ENCODE measurements at places on chromosomes 5 and 9.

GRCh38 chr9:16898464-16898863 lies 28.0 kb upstream of the BNC2 start:
- DNase-seq = no peak

- DNase-seq = no peak
These were observed 64.9 kb downstream of the CDC42SE2 start for GRCh38 chr5:131328536-131329285.

DNA sequence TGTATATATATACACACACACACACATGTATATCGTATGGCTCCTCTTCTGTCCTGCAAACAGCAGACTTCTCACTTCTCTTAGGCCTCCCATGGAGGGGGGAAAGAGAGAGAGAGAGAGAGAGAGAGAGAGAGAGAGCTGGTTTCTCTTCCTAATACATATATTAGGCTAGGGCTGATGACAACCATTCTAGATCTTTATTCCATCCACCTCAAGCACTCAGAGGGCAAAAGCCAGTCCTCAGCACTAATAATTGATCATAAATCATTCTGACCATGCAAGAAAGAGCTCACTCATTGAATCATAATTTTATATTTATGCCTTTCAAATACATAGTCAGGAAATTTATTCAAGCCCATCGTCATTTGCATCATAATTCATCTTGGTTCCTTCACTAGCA lies 47.0 kb downstream of the CFAP90 start:
- no peak for DNase-seq

DNA sequence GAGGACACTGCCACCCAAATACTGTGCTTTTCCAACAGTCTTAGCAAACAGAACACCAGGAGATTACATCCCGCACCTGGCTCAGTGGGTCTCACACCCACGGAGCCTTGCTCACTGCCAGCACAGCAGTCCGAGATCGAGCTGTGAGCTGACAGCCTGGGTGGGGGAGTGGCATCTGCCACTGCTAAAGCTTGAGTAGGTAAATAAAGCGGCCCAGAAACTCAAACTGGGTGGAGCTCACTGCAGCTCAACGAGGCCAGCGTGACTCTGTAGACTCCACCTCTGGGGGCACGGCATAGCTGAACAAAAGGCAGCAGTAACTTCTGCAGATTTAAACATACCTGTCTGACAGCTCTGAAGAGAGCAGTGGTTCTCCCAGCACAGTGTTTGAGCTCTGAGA lies 28.8 kb downstream of the EPB41L4A start:
- DNase-seq = no peak

DNA sequence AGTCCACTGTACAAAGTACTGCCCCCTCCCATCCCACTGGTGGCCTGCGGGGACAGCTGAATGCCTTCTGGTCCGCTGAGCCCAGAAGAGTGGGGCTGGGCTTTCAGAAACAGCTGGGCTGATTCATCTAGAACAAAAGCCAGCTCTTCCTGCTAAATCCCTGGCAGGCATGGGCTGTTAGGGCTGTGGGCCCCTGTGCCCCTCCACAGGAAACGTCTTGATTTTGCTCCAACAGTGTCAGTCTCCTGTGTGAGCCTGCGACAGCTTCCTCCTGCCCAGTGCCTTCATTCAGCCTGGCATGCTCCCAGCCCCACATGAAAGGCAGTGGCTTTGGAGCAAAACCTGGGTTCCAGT lies 6.9 kb upstream of the GSN start:
- no peak for DNase-seq

- DNase-seq = no peak
These were observed 60.8 kb downstream of the LMX1B start for GRCh38 chr9:126674365-126675146.

DNA sequence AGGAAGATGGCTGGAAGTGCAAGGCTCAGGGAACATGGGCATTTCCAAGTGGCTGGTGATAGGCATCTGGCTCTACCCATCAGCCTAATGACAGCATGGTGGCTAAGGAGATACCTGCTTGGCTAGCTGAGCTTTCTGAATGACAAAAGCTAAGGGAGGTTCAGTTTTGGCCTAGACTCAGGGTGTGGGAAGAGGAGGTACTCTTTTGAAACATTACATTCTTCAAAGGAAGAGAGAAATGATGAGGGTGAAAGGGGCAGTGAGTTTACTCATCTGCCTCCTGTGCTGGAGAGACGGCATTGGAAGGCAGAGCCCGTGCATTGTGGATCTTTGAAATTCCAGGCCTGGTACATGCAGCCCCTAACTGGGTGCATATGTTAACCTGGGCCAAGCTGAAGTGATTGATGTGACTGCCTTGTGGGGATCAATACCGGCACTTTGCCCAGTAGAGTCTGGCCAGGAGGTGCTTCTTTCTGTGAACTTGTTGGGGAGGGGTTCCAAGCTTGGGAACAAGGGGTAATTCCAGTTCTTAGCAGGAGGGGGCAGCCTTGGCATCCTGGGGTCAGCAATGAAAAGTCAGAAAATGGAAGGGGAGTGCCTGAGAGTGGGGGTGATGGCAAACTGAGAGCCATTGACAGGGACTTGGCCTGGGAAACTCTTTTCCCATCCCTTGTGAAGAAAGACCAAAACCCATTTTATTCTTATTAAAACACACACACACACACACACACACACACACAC lies 108.6 kb downstream of the ACER2 start:
- no peak for DNase-seq

DNA sequence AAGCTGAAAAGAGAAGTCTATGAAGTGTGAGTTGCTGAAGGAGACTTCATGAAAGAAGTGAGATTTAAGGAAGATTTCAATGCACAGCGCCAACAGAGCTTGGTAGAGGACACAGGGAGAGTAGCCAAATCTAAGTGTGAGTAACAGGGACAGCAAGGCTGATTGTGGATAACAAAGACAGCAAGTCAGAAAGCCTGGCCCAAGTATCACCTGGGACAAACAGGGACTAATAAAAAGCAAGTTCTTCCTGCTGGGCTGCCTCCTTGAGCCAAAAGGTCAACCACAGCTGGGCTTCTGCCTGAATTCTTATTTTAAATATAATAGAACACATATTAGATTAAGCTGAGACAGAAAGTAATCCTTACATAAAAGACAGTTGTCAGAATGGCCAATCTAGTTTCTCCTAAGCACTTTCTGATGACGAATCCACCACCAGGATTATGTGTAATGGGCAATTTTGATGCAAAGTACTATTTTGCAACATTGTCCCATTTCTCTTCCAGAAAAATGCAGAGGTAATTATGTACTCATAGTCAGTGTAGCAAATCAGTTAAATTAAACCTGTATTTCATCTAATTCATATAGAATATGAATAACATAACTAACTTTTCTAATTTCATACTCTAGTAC lies 73.8 kb downstream of the MAPKAP1 start:
- no peak for DNase-seq

- DNase-seq = no peak
These were observed 257.6 kb upstream of the POU5F2 start for GRCh38 chr5:93998951-93999455.

GRCh38 chr9:26334706-26335105 lies 557.9 kb downstream of the CAAP1 start:
- no peak for DNase-seq

- DNase-seq = no peak
These were observed 511 bp downstream of the CYSTM1 start for GRCh38 chr5:140175367-140176030.

- no peak for DNase-seq
These were observed 190.4 kb upstream of the VCAN start for GRCh38 chr5:83281176-83281575.

GRCh38 chr5:1066676-1067075 lies 45.2 kb downstream of the SLC12A7 start:
- no peak for DNase-seq

DNA sequence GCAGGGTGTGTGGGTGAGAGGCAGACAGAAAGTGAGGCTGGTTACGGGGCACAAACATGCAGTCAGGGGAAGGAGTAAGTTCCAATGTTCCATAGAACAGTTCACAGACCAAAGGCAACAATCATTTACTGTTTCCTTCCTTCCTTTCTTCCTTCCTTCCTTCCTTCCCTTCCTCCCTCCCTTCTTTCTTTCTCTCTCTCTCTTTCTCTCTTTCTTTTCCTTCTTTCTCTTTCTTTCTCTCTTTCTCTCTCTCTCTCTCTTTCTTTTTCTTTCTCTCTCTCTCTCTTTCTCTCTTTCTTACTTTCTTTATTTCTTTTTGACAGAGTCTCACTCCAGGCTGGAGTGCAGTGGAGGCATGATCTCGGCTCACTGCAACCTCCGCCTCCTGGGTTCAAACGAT lies 125.8 kb upstream of the LPCAT1 start:
- no peak for DNase-seq

DNA sequence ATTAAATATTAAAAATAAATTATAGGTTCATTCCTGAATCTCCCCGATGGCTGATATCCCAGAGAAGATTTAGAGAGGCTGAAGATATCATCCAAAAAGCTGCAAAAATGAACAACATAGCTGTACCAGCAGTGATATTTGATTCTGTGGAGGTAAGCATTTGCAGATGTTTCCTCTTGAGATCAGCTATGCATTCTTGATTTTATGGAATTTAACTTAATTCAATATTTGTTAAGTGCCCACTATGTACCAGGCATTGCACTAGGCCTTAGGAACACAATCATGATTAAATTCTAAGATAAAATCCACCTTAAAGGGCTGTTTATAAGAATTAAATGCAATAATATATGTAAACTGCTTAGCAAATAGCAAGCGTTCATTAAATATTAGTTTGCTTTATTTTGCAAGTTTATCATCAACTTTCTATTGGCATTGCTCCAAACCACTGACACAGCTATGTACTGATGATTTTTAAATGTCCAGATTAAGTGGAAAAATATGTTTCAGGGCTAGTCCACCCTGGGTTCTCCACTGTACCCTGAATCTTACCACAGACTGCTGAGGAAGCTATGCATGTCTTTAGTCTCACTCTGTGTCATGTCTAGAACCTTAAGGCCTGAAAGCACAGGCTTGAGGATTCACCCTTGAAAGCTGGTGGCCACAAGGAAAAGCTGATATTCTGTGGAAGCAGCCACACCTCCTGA lies 33.2 kb downstream of the SLC22A4 start:
- DNase-seq = no peak

DNA sequence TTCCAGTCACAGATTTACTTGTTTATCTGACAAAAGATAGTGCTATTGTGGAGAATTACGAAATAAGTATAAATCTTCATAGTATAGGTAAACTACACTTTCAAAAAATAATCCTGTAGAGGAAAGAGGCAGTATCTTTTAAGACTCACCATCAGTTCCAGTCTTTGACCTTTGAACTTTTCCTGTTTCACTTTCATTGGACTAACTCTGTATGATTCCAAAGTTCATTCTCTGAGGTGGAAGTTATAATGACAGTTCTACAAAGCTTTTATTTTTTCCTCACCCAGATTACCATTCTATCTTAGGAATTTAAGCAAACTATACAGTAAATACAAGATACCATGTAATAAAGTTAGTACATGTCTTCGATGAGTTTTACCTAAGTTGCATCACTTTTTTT lies 901.3 kb upstream of the SEMA6A start:
- DNase-seq = no peak

DNA sequence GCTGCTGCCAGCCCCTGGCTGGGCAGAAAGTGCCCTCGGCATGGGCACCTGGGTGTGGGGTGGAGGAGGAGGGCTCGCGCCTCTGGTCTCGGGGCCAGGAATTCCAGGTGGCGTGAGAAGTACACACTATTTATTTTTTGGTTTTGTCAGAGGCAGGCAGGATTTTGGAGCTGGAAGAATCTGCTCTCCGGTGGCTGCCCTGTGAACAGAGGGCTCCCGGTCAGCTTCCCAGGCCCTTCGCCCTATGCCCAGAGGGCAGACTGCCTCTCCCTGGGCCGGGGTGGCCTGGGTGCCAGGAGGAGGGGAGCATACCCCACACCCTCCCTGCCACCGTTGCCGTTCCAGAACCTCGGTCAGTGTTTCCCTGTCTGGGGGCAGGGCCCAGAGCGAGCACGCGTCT lies 8.3 kb downstream of the DOLPP1 start:
- DNase-seq = no peak

DNA sequence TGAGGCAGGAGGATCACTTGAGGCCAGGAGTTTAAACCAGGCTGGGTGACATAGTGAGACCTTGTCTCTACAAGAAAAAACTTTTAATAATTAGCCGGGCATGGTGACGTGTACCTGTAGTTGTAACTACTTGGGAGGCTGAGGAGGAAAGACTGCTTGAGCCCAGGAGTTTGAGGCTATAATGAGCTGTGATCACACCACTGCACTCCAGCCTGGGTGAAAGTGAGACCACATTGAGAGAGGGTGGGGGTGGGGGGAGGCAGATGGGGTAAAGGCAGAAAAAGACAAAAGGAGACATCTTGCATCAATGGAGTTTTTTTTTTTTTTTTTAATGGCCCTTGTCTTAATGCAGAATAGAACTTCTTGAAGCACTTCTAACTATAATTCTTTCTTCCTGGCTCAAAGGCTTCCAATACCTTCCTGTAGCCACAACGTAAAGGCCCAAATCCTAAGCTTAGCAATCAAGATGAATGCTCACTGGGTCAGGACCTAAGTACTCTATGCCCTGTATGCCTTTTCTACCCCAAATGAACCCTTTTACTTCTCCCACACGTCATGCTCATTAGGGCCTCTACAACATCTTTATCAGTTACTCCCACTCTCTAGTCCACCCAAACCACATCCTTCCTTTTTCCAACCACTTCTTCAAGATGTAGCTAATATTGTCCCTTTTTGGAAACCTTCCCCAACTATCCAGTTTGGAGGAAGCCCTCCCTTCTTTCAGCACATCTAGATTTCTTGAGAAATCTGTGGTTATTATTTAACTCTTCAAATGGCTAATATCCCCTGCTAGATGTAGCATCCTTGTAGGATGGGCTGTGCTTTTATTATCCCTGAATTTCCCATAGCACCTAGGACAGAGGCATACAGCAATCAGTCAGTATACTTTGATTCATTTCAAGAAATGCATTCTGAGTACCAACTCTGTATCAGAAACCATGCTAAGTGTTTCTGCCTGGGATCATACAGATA lies 40.8 kb downstream of the CSF2 start:
- DNase-seq = no peak

GRCh38 chr5:58804291-58804690 lies 221.4 kb downstream of the RAB3C start:
- no peak for DNase-seq

- no peak for DNase-seq
These were observed 17.2 kb downstream of the PPARGC1B start for GRCh38 chr5:149747141-149747832.

DNA sequence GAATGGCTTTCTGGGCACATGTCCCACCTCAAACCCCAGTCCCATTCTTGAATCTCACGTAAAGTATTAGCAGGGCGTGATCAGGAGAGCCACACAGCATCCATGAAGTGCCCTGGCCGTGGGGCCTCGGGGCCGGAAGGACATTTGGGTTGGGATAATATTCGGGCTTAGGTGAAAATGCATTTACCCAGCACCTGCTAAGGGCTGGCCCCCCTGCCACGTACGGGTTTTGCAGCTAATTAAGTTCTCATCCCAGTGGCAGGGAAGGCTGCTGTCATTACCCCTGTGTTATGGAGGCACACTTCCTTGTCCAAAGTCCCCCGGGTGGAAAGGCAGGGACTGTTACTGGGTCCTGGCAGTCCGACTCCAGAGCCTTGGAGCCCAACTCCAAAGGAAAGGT lies 29.0 kb downstream of the ROPN1L start:
- DNase-seq = no peak

- DNase-seq = no peak
These were observed 568.0 kb downstream of the ANXA1 start for GRCh38 chr9:73719660-73720059.

All from KG1 (cell line).